Activated B cell treated with CpG ODN at 0.5 μM for 24 hours (primary cell): ENCODE measurements at places on chromosomes 12 and 14. TPM values are rescaled to one million over a fixed set of nuclear protein-coding genes. Genes with fewer than 3 reads are reported as not detected.

TDRD9 gene
- total RNA-seq, result 2.6 and 3.1 TPM in 2 replicates

AP5M1 gene
- 48.4 and 54.6 TPM in 2 replicates for total RNA-seq

METTL25 gene
- 14.0 and 17.1 TPM in 2 replicates for total RNA-seq

TEDC1 gene
- total RNA-seq, result 16.7 and 18.1 TPM in 2 replicates

SSPN gene
- 3.0 and 4.6 TPM in 2 replicates for total RNA-seq

GRCh38 chr14:93855737-93856136 is 67.5 kb upstream of the PRIMA1 start:
- DNase-seq, result no peak

DNA sequence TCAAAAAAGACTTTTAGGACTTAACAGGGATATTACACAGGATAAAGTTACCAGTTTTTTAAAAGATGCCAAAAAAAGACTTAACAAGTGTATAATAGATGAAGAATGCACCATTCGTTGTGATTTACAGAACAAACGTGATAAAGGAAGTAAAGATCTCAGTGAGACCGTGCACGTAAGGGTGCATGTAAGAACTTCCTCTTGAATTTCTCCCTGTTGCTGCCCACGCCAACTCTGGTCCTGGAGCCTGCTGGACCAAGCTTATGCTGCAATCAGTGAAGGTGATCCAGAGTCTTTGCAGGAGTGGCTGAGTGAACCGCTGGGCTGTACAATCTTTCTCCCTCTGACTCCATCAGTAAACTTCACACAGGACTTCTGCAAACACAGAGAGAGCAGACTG is 593.7 kb downstream of the TMEM121 start:
- no peak for DNase-seq

- DNase-seq, result no peak
Measured at GRCh38 chr12:16454481-16454880, 107.0 kb downstream of the MGST1 start.

DNA sequence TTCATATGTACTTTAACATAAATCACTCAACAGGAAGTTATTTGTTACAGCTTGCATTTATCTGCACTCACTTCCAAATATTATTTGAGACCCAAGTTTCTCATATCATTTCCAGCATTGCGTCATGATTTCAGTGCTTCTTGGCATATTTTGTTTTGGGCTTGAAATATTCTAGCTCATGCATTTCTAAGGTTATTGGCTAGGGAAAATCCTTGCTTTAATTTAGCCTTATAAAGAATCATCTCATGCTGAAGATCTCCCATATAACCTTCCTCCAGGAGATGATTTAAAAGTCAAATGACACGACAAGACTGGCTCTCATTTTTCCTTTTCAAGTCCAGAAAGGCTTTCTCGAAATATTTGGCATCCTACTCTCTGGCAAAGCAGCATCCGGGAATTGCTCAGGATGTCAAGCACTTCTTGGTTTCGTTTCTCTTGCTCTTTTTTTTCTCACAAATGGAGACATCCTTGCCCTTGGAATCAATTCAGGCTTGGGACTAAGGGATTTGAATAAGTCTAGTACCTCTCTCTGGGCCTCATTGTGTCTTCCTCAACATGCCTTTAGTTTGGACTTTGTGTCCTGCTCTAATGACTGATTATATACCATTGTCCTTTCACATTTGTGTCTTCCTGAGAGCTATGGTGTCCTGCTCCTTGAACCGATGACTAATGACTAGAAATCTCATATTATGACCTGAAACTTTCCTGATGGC is 295.0 kb downstream of the RMST start:
- DNase-seq, result no peak

DNA sequence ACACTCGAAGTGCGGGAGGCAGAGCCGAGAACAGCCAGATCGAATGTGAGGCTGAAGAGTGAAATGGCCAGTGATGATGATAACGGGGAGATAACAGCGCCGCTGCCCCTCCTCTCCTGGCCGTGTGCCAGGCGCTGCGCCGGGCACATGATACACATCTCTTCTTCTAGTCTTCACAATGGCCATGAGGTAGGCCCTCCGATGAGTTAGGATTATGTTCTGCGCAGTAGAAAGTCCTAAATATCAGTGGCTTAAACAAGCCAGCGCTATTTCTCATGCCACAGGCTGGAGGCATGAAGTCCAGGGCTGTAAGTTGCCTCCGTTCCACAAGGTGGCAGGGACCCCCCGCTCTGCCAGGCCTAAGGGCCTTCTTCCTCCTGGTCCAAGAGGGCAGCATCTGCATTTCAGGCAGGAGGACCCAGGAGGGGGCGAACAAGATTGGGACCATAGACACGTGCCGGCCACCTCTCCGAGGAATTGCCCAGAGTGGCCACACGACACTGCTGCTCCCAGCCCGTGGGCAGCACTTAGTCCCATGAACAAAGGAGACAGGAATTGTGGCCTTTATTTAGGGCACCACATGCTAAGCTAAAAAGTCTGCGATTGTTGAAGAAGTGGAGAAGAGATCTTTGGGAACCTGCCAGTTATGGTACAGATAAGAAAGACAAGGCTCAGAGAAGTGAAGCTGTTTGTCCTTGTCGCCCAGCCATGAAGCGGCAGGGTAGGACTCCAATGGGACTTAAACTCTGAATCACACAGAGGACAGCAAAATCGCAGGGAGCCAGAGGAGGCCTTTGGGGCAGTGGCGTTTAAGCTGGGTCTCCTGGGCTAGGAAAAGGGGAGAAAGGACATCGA is 10.9 kb upstream of the HVCN1 start:
- DNase-seq, result no peak

GRCh38 chr14:83170165-83170564 is 1636.5 kb upstream of the SEL1L start:
- no peak for DNase-seq

GRCh38 chr14:56199982-56200577 is 81.9 kb downstream of the PELI2 start:
- no peak for DNase-seq

- DNase-seq, result no peak
Measured at GRCh38 chr12:113961921-113962710, 4.0 kb downstream of the RBM19 start.

DNA sequence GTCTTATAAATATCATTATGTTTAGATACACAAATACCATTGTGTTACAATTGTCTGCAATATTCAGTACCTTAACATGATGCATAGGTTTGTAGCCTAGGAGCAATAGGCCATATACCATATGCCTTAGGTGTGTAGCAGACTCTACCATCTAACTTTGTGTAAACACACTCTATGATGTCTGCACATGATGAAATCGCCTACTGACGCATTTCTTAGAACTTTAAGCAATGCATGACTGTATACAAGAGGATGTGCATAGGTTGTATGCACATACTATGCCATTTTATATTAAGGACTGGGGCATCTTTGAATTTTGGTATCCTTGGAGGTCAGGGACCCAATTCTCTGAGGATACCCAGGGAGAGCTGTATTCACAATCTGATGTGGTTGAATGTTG is 10.1 kb upstream of the BTG1 start:
- no peak for DNase-seq

- no peak for DNase-seq
Measured at GRCh38 chr14:59161561-59162175, 26.8 kb upstream of the DAAM1 start.

DNA sequence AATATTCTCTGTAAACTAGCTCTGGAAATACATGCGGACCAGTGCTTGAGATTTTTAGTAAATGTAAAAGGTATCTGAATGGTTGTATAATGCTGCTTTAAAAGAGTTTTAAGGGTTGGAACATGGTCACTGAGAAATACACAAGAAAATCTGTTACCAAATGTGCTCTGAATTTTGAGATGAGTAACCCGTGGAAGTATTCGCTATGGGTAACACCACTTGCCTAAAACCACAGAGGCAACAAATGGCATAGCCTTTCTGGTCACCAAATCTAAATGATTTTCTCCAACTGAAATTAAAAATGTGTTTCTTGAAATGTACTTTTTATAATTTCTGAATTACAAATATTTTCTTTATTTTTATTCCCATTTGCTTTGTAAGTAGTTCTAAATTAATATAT is 745.7 kb downstream of the DIO2 start:
- DNase-seq, result no peak

DNA sequence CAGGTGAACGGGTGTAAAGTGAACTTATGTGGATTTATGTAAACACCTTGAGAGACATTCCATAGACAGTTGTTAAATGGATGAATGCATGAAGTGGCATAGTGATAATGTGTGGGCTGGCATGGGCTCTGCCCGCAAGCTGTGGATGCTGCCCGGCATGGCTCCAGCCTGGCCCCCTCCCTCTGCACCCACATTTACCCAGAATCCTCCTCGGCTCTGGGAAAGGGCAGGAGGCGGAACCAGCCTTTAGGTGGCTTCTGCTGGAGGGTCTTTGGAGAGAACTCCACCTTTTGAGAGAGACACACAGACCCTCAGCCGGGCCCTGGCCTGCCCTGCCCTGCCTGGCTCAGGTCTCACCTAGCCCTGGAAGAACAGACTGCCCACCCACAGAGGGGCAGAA is 18.7 kb downstream of the RASAL1 start:
- DNase-seq, result no peak

GRCh38 chr12:247271-247670 is 15.4 kb downstream of the SLC6A13 start:
- DNase-seq, result no peak

GRCh38 chr14:91367173-91368171 is 50.1 kb downstream of the CCDC88C start:
- peak; percentile 63 for DNase-seq

- no peak for DNase-seq
Measured at GRCh38 chr12:6699259-6699988, 1.2 kb downstream of the PIANP start.

DNA sequence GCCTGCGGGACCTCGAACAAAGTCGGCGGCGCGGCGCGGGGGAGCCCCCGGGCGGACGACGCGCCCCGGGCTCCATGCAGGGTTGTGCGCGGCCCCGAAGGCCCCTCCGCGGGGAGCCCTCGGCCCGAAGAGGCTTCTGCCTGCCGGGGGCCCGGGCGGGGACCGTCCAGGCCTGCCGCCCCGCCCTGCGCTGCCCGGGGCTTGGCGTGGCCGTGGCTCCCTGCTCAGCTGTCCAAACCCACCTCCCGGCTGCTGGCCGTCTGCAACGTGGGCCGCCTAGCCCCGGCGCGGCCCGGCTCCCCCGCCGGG is 670 bp downstream of the DYRK2 start:
- no peak for DNase-seq

DNA sequence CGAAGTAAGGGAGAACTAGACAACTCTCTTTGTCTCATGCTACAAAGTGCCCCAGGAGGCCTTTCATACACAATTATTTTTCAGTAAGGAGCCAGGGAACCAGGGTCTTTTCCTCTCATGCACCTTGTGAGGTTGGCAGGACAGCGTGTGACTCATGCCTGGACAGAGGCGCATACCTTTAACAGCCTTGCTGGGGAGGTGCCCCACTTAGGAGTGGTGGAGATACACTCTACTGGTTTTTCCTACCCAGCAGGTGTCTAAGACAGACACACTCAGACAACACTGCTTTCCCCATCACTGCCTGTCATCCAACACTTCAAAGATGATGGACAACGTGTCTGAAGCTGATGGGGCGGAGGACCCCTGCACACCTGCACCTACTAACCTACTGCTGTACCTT is 49.1 kb downstream of the B4GALNT3 start:
- DNase-seq, result no peak

DNA sequence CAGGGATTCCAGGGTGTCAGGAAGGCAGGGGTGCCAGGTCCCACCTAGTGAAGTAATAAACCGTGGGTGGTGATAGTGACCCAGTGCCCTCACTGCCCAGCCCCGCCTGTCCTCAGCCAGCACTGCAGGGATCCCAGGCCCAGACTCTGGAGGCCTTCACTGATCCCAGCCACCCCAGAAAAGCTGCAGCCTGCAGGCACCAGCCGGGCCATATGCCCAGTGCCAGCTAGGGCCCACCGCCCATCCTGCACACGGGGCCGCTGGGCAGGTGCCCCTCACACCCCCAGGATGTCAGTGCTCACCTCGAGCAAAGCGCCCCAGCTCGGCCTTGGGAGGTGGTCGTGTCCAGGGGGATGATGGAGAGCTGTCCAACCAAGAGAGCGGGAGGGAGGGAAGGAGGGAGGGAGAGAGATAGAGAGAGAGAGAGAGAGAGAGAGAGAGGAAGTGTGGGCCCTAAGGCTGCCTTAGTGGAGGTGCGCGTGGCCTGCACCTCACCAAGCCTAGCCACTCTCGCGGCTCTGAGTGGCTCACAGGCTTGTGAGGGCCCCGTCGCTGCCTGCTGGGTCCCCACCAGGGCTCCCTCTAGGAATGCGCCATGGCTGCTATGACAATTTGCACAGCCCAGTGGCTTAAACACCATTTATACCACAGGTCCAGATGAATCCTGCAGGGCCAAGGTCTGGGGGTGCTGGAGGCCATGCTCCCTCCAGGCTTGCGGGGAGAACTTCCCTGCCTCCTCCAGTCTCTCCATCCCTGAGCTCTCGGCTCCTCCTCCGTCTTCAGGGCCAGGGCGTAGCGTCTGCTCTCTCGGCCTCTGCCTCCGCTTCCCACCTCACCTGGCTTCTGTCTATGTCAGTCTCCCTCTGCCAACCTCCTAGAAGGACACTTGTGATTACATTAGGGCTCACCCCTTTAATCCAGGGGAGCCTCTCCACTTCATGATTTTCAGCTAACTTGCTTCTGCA is 401.0 kb downstream of the TMEM121 start:
- no peak for DNase-seq

- DNase-seq, result no peak
Measured at GRCh38 chr12:121278169-121279070, 18.1 kb downstream of the CAMKK2 start.

- no peak for DNase-seq
Measured at GRCh38 chr14:65892315-65892714, 479.8 kb downstream of the FUT8 start.

DNA sequence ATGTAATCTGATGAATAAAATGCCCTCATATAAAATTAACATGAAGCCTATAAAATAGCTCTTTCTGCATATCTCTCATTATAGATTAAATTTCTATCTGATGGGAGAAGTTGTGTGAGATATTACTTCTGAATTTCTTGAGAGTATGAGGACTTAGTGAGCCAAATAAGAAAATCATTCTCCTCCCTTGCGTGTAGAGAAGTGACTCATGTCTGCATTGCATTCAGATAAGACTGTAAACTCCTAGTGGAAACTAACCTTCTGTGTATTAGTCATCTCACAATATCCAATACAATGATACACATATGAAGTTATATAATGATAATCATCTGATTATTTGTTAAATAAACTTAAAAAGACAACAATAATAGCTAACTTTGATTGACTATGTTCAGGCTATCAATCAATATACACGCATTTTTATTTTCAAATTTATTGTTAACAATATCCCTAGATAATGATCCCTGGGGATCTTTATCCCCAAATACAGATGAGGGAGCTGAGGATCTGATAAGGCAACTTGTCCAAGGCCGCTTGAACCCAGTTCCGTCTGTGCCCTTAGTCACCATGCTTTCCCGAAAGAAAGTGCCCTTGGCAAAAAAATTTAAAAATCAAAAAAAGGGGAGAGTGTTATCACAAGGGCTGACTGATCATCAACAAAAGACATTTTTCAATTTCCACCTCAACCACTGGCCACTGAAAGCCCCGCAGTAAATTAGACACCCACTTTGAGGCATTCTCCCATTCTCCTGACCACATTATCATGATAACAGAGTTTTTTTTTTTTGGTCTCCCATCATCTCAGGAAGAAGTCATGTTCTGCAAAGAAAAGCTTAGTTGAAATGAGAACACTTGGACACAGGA is 189.2 kb upstream of the RASSF8 start:
- no peak for DNase-seq
